ENCODE measurements at places on chromosomes 1 and 21.
A peak's percentile ranks its signal among the peaks of the same experiment; 100 is the strongest.

GRCh38 chr1:153791648-153792253 lies 16.5 kb downstream of the SLC27A3 start:
- DNase-seq: peak; percentile 42

DNA sequence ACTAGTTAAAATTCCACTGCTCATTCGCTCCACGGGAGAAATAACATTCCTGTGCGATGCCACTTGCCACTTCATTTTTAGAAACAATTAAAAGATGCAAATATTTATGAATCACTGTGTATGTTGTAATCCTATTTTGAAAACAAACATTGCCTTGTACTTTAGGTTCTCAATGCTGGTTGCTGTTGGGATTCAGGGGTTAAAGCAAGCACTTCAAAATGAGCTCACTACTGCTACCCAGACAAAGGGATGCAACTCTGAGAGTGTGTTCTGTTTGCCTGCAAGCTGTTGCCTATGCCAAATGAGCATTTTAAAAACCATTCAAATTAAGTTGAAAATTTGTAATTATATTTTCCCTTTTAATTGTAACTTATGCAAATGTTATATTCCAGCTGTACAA lies 87.5 kb downstream of the RWDD3 start:
- DNase-seq: no peak

GRCh38 chr1:240151136-240151735 lies 59.6 kb downstream of the FMN2 start:
- DNase-seq: no peak

DNA sequence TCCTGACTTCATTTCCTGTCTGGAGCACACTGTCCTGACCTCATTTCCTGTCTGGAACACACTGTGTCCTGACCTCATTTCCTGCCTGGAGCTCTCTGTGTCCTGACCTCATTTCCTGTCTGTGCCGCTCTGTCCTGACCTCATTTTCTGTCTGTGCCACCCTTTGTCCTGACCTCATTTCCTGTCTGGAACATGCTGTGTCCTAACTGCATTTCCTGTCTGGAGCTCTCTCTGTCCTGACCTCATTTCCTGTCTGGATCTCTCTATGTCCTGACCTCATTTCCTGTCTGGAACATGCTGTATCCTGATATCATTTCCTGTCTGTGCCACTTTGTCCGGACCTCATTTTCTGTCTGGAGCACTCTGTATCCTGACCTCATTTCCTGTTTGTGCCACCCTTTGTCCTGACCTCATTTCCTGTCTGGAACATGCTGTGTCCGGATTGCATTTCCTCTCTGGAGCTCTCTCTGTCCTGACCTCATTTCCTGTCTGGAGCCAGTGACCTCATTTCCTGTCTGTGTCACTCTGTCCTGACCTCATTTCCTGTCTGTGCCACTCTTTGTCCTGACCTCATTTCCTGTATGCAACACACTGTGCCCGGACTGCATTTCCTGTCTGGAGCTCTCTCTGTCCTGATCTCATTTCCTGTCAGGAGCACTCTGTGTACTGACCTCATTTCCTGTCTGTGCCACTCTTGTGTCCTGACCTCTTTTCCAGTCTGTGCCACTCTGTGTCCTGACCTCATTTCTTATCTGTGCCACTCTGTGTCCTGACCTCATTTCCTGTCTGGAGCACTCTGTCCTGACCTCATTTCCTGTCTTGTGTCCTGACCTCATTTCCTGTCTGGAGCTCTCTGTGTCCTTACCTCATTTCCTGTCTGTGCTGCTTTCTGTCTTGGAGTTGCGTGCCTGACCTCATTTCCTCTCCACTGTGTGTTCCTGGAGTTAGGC lies 27.6 kb downstream of the SKI start:
- DNase-seq: no peak

- DNase-seq: no peak
These were observed 37.6 kb downstream of the MRPL39 start for GRCh38 chr21:25569711-25570110.

DNA sequence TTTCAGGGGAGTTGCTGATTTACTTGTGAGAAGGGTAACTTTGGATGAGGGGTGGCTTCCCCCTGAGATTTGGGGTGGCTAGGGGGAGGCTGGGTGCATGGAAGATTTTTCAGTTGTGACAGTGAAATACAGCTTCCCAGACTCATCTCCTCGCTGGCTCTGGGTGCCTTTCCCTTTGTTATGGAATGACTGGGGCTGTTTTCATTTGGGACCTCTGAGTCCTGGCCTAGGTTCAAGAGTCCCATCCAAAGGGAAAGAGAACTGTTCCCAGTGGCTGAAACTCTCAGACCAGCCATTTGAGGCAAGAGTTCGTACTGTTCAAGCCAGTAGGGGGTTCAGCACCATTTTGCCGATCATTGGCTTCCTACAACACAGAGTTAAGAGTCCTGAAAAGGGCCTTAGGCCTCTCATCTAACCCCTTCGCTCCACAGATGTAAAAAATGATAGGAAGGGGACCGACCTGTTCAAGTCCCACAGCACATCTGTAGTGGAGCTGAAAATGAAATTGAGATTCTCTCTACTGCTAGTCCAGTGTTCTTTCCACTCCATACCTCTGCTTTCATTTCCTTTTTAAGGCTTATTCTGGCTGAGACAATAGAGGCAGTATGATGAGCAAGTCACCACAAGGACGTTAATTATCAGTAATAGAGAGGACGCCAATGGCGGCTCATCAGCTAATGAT lies 958 bp downstream of the DDR2 start:
- no peak for DNase-seq

Measured in pancreas (tissue), 10 donors.